ENCODE measurements at places on chromosomes 3 and 15.

GRCh38 chr15:65041787-65042186 is 3.4 kb upstream of the SLC51B start:
- DNase-seq: no peak

DNA sequence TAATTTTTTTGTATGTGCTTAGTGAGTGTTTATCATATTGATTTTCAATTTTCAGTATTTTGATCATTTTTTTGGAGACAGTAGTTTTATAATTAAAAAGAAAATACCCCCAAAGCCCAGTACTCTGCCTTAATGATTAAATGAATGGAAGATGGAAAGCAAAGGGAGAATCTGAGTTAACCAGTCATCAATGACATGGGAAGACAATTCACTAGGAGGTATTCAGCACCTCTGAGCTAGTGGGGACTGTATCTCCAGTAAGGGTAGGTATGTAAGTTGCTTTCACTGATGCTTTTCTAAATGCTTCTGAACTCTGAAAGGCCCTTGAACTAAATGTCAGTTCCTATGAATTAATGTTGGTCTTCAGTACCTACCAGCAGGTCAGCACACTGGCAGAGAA is 590.4 kb upstream of the DPPA4 start:
- no peak for DNase-seq

DNA sequence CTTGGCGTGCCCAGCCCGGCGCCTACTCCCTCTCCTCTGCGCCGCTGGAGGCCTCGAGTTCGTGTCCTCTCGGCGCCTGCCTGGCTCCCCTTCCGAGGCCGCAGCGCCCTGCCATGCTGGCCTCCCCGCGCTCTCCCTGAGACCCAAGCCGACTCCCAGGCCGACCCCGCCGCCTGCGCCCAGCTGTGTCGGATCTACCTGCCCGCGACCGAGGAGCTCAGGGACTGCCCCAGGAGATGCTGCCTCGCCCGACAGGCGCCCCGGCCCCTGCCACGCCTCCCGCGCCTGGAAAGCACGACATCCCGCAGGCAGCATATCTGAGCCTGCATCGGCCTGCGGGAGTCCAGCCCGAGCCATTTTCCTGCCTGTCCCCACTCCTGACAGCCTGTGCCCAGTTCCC is 16.1 kb downstream of the PAQR9 start:
- no peak for DNase-seq

DNA sequence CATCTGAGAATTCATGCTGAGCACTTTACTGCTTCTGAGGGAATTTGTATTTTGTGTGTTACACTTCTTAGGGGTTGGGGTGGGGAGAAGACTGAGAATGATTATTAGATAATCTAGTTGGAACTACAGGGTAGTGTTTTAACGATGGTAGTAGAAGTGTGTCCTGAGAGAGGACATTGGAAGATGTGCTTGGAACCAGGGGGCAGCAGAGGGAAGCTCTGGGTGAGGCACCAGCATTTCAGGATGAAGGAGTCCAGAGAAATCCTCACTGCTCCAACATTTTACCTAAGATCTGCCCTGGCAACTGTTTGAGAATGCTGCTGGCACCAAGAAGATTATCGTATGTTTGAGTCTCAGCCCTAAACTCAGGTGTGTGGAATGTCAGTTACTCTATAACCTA is 145.5 kb downstream of the SQOR start:
- no peak for DNase-seq

DNA sequence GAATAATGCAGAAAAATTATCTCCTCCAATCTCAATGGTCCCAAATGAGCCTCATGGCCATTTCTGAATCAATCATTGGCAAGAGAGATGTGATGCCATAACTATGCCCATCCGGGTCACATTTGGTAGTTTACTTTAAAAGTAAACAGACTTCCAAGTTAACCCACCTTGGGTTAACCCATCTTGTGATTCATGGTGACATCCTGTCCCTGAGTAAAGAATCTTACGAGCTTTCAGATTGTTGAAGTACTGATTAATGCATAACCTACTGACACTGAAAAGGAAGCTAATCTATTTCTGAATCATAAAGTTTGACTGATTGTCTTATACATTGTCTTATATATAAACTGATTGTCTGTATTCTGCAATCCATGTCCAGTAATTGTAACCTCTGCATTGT is 467.2 kb upstream of the AGTR1 start:
- DNase-seq: no peak

GRCh38 chr3:160135851-160136250 is 89.4 kb upstream of the C3orf80 start:
- no peak for DNase-seq

DNA sequence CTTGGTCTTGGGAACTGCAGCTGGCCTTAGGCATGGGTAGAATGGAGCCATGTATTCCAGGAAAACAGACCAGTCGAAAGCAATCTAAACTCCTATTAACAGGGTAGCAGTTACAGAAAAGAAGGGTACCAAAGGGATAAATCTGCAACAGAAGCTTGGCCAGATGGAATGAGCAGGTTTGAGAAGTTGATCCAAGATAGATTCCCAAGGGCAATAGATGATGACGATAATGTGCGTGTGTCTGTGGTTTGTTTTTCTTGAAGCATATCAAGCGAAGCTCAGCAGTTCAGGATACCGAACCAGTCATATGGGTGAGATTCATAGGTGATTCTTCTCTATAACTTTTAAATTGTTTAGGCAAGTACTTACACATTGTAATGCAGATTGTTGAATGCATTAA is 203.8 kb upstream of the SEMA6D start:
- DNase-seq: no peak

DNA sequence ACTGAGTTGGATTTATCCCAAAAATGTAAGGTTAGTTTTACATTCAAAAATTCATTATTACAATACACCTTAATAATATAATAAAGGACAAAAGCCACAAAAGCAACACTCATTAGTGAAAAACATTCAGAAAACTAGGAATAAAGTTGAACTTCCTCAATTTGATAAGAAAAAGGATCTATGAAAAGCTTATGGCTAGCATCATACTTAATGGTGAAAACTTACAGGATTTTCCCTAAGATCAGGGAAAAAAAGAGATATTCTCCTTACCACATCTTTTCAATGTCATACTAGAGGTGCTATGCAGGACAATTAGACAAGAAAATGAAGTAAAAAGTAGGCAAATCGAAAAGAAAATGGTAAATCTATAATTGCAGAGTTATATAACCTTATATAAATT is 279.9 kb downstream of the CGGBP1 start:
- DNase-seq: no peak

- DNase-seq: no peak
Observed at GRCh38 chr3:126213379-126214028, 33.1 kb upstream of the ALDH1L1 start.

- no peak for DNase-seq
Observed at GRCh38 chr3:114441386-114441785, 147.6 kb downstream of the TIGIT start.

GRCh38 chr3:65126527-65127410 is 439.0 kb upstream of the ADAMTS9 start:
- DNase-seq: no peak

- no peak for DNase-seq
Observed at GRCh38 chr3:160709477-160710182, 32.7 kb downstream of the ARL14 start.

DNA sequence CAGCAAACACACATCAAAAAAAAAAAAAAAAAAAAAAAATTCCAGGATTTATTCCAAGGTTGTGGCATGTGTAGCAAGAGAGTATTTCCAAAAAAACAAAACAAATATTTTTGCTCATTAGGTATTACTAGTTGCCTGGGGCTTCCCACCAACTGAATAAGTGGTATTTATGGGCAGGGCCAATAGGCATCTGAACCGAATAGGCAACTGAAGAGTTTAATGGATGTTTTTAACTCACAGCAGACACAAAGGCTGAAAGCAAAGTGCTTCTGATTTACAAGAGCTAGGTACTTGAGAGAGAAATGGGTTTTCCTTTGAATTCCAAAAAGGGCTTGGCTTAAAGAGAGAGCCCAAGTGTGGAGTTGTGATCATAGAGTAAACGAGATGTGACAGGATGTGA is 21.4 kb downstream of the EIF4E3 start:
- DNase-seq: no peak
